ENCODE measurements at places on chromosomes 3 and 15.

DNA sequence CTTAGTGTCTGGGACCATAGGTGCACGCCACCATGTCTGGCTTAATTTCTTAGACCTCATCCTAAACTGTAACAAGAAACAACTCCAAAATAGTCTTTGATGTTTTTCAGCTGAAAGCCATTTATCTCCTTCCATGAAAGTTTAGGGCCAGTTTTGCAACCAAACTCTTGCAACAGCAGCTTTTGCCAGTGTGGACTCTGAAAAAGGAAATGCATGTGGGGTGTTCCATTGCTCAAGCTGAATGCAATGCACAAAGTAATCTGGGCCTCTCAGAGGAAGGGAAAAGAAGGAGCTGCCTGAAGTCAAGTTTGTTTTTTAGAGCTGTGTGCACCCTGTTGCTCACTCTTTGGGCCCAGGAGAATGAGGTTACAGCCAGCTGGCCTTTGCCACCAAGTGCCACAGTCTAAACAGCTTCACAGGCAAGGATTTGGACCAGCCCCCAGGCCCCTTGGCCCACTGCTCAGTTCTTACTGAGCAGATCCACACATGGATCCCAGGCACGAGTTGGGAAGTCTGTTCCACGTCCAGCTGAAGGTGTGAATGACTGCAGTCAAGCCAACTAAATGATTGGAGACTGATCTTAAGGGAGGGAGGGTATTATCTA lies 212.3 kb upstream of the LRRFIP2 start:
- DNase-seq = no peak

DNA sequence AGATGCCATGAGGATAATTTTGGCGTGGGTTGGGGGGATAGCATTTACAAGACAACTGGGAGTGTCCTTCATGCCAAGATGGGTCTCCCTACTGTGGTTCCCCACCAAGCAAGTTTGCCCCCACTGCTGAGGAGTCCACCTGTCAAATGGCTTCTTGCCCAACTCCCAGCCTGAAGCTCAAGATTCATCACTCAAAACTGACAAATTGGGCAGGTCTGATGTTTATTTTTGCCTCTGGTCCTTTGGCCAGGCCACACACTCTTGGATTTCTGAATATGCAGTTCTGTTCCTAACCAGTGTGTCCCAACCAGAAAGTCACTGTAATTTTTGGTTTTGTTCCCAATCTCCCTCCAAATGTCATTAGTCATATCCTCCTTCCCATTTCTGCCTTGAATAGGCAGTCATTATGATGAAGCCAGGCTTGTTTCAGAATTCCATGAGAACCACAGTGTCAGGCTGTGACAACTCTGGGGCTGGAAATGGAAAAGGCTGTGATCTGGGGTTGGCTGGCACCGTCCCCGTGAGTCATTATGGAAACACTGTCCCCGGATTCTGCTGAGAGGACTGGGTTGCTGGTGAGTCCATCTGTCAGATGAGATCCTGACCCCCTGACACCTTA lies 29.3 kb upstream of the MEF2A start:
- no peak for DNase-seq

DNA sequence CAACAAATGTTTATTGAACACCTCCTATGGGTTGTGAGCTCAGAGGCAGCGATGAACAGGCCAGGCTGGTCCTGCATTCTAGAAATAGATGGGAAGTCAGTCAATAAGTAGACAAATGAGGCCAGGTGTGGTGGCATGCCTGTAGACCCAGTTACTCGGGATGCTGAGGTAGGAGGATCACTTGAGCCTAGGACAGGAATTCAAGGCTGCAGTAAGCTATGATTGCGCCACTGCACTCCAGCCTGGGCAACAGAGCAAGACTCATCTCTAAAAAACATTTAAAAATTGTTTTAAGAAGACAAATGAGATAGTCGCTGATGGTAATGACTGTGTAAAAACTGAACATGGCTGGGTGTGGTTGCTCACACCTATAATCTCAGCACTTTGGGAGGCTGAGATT lies 4.4 kb upstream of the RHO start:
- DNase-seq = no peak

DNA sequence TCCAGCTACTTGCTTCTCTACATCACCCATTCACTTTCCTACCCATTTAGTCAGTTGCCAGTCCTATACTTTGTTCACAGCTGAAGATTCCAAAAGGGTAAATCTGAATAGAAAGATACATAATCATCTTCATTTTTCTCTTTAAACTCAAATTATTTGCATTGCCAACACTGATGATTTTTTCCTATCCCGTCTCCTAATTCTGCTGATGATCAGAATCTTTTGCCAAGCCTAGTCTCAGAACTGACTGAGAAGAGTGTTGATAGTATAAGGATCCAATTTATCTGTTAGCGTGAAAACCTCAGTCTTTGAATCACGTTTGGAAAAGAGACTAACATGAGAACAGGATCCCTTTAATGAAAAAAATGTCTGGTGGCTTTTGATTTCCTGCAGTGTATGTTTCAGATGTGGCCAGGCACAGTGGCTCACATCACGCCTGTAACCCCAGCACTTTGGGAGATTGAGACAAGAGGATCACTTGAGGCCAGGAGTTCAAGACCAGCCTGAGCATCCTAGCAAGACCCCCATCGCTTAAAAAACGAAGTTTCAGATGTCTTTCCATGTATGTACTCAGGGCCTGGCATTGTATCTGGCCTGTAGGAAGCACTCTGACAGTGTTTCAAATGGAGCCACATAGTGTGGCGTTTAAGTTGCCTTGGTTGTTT lies 169.4 kb downstream of the KLHL25 start:
- peak; percentile 68 for DNase-seq

DNA sequence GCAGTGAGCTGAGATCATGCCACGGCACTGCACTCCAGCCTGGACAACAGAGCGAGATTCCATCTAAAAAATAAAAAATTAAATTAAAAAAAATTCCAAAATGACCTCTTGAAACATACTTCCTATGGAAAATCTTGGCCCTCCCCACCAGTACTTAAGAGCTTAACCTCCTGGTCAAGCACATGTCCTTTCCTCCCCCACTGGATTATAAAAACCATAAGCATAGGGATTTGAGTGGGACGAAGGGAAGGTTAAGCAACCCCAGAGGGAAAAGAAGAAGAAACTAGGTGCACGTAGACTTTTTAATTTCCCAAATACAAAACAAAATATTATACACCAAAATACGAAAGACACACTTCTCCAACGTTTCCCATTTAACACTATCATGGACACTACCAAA lies 25.3 kb downstream of the SLC4A7 start:
- no peak for DNase-seq

- no peak for DNase-seq
Observed at GRCh38 chr3:54797111-54797510, 130.7 kb downstream of the LRTM1 start.

Data from activated effector memory CD4-positive, alpha-beta T cell treated with anti-CD3 and anti-CD28 coated beads, Interleukin-2, amount 50 U/mL, for 16 hours (primary cell).